ENCODE measurements at places on chromosomes 16 and 17.

DNA sequence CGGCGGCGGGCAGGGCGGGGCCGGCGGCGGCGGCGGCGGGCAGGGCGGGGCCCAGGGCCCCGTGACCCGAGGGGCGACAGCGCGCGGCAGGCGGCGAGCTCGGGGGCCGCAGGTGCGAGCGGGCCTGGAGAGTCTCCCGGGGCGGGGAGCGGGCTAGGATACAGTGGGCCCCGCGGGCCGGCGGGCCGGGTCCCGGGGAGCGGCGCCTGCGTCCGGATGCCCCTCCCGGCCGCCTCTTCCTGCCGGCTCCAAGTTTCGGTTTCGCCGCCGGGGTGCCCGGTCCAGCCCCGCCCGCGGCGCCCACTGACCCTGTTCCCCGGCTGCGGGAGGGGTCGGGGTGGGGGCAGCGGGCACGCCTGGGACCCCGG lies at the start of gene RNF213:
RNF213 (plus strand) TSS at position 62 of the 368 bp plus-strand sequence. CDS start 2,830 bp downstream, outside the sequence.
- DNase-seq = peak; percentile 74

GRCh38 chr17:41864836-41865595 lies at the start of gene KLHL11:
Gene KLHL11 (minus strand): TSS chr17:41865423. CDS start chr17:41865370, 53 bp downstream.
- peak; percentile 80 for DNase-seq

DNA sequence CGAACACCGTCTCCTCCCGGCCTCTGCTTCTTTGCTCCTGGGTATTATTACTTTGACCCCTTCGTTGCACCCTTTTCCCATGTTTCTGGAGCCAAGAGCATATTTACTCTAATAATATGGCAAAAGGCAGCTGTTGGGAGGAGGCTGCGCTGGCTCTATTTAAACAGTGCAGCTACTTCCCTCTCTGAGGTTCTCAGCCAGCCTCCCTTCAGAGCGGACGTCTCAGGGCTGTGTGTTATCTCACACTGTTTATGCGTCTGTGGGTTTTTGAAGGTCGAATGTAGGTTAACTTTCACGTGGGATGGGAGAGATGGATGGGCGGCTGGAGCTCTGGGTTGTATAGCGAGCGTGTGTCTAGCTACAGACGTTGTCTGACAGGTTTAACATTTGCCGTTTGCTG lies 45.3 kb downstream of the COX4I1 start:
- DNase-seq = no peak

DNA sequence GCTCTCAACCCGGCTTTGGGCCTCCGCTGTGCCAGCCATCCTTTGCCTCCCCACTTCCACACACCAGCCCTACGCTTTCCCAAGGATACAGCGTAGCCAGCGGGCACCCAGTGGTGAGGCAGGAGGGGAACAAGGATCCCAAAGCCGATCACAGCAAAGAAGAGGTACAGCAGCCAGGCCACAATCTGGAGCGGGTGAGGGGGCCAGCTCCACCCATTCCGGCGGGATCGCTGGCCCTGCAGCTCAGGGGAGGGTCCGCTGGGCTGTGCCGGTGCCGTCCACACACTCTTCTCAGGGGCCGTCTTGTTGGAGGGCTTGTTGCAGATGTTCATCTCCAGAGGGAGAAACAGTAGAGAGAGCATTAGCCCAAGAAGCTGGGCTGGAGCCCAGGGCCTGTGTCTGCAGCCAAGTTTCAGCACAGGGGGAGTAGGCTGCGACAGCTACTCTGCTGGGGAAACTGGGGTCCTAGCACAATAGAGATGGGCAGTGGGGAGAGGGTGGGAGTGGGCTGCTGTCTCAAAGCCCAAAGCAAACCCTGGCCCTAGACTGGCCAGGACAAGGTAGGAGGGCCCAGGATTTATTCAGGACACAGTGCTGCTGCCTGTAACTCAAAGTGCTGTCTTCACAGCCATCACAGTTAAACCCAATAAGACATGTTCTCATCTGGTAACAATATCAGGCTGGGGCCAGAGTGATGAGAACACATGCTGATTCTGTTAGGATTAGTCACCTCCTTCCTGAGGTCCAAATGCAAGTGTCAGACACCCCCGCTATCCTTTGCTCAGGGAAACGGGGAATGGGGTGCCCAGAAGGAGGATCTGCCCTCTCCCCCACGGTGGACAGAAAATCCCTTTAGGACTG lies 9.9 kb downstream of the ZDHHC1 start:
- DNase-seq = no peak

DNA sequence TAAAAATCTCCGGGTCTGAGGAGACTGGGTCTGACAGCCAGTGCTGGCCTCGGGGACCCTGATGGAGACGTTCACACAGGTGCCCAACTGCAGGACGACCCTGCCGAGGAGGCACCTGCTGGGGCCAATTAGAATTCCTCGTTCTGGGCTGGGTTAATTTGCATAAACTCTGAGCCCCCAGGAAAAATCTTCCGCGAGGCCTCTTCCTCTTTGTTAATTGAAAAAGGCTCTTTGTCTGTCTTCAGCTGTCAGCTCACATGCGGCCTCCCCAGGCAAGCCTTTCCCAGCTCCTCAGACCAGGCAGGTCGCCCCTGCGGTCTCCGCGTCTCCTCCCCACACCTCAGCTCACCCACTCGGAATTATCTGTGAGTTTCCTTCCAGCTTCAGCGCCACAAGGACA lies 400.2 kb downstream of the SEC14L1 start:
- DNase-seq = no peak

DNA sequence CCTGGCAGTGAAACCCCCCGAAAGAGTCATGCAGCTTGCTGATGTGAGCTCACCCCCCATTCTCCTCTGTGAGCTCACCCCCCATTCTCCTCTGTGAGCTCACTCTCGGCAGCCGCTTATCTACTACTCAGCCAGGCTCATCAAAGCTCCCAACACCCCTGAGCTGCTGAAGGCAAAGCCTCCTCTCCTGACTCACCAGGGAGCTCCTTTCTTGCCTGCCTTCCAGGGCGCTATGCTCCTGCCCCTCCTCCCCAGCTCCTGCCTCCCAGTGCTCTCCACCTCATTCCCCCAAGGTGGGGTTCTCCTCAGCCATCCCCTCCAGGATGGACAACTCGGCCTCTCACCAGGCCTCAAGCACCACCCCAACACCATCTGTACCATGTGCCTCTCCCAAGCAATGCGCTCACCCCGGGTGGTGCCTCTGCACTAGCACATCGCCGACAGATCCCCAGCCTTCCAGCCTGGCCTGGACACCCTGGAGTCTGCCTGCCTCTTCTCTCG lies 27.7 kb upstream of the FAAP100 start:
- DNase-seq = no peak

DNA sequence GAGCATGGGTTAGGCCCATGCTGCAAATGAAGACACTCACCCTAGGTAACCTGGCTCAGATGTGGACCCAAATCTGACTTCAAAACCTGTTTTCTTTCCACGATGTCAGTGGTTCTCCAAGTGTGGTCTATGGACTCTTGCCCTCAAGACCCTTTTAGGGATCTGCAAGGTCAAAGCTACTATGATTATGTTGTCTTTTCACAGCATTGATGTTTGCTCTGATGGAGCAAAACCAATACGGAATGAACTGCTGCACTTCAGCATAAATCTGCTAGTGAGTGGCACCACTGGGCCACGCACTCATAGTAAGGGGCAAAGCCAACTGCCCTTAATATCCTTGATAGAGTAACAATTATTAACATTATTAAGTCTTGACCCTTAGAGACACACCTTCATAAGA lies 21.6 kb upstream of the TRIM25 start:
- DNase-seq = no peak

DNA sequence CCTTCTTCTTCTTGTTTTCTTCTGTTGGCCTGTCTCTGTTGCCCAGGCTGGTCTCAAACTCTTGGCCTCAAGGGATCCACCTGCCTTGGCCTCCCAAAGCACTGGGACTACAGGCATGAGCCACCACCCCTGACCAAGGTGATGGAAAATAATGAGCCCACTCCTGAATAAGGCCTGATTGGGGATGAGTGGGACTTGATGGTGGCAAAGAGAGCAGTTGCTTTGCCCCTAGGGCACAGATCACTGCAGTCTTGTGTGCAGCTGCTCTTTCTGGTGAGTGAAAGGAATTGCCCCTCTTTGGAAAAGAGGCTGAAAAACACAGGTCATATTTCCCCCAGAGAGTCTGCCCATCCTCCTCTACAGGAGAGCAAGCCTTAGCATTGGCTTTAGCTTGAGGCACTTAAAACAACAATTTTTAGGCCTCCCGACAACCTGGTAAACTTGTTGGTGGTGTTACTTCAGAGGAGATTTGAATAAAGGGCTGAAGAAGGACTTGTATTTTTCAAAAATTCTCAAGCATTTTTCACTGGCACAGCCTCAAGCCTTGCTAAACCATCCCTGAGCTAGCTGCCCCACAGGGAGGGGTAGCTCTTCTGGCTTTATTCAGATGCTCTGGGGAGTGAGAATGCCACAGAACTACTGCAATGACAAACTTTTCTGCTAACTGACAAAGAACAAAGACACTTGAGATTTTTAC lies 6.1 kb upstream of the PDP2 start:
- no peak for DNase-seq

DNA sequence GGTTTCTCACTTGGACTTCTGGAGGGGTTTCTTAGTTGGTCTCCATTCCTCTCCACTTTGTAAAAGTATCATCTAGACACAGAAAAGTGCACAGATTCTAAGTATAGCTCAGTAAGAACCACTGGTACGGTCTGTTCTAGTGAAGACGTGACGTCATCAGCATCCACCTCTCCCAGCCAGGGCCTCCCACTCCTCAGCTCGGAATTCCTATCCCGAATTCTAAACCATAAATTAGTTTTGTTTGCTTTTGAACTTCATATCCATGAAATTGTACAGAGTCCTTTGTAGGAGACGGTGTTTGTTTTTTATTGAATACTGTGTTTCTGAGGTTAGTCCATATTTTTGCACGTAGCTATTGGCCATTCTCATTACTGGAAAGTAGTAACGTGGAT lies 25.5 kb downstream of the FOXK2 start:
- DNase-seq = no peak

All from D721Med (cell line).